Prostate gland (tissue), 2 donors: ENCODE measurements at places on chromosomes 6 and 20.
A peak's percentile ranks its signal among the peaks of the same experiment; 100 is the strongest.

DNA sequence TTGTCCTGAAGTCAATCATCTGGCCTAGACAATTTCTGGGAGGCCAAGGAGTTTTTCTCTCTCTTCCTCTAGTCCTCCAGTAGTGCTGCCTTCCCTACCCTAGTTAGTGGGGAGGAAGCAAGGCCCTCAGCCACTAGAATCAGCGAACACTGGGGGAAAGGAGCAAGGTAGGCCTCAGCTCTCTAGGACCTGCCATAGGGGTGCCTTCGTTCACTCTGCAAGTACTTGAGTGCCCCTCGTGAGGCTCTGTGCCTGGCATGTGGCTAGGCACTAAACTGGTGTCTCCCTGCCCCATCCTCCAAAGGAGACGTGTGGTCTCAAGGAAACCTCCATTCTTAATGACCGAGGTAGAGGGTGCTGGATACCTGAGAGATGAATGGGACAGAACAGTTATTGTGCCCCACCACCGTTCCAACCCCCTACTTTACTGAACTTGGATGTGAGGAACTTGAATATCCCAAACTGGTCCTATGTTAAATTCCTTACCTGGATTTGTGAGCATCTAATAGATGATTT is 1.1 kb downstream of the DEF6 start:
- no peaks in the 10 kb centered on the region for H3K4me1 ChIP-seq
- H3K4me3 ChIP-seq, result peak overlapping the region; percentile 55
- no peaks in the 10 kb centered on the region for H3K27me3 ChIP-seq
- DNase-seq, result no peak

- peak overlapping the region; percentile 14 for H3K27ac ChIP-seq
- H3K27me3 ChIP-seq, result no peaks in the 10 kb centered on the region
- no peak overlapping the region for H3K4me3 ChIP-seq
- no peak for DNase-seq
- peaks cover 16% of the 10 kb centered on the region for H3K4me1 ChIP-seq
- H3K36me3 ChIP-seq, result no peaks in the 10 kb centered on the region
Observed at GRCh38 chr20:1370548-1371110, 22.2 kb downstream of the FKBP1A start.

DNA sequence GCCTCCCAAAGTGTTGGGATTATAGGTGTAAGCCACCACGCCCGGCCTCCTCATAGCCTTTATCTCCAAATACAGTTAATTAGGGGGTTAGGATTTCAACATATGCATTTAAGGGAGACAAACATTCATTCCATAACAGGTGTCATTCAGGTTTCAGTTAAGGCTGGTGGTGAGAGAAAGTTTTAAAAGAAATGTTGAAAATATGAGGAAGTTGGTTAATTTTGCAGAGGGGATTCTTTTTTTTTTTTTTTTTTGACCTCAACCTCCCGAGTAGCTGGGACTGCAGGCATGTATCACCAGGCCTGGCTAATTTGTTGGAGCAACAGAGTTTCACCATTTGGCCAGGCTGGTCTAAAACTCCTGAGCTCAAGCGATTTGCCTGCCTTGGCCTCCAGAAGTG is 12.5 kb upstream of the EBF4 start:
- H3K4me1 ChIP-seq, result no peaks in the 10 kb centered on the region
- no peaks in the 10 kb centered on the region for H3K27me3 ChIP-seq
- DNase-seq, result no peak
- no peak overlapping the region for H3K27ac ChIP-seq
- H3K4me3 ChIP-seq, result no peak overlapping the region
- no peaks in the 10 kb centered on the region for H3K36me3 ChIP-seq

DNA sequence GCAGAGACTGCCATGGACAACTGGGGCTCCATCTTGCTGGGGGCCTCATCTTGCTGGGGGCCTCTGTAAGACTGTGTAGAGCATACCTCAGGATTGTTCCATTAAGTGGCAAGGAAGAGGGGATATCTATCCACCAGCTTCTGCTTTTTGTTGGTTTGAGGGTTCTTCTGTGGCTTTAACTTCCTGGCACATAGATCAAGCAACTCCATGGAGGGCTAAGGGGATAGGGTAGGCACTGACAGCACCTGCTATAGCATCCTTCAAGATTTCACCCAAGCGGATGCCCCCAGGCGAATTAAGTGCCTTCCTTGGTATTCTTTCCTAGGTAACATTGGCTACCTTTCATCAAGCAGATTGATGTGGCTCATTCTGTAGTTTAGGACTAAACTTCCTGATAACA is 3.8 kb upstream of the LRRN4 start:
- no peak overlapping the region for H3K27ac ChIP-seq
- H3K4me3 ChIP-seq, result no peak overlapping the region
- DNase-seq, result no peak
- H3K36me3 ChIP-seq, result no peaks in the 10 kb centered on the region
- H3K4me1 ChIP-seq, result no peaks in the 10 kb centered on the region

GRCh38 chr6:128914051-128914450 is 31.1 kb downstream of the LAMA2 start:
- H3K4me1 ChIP-seq, result no peaks in the 10 kb centered on the region
- no peaks in the 10 kb centered on the region for H3K36me3 ChIP-seq
- H3K27ac ChIP-seq, result no peak overlapping the region
- DNase-seq, result no peak
- no peaks in the 10 kb centered on the region for H3K27me3 ChIP-seq

DNA sequence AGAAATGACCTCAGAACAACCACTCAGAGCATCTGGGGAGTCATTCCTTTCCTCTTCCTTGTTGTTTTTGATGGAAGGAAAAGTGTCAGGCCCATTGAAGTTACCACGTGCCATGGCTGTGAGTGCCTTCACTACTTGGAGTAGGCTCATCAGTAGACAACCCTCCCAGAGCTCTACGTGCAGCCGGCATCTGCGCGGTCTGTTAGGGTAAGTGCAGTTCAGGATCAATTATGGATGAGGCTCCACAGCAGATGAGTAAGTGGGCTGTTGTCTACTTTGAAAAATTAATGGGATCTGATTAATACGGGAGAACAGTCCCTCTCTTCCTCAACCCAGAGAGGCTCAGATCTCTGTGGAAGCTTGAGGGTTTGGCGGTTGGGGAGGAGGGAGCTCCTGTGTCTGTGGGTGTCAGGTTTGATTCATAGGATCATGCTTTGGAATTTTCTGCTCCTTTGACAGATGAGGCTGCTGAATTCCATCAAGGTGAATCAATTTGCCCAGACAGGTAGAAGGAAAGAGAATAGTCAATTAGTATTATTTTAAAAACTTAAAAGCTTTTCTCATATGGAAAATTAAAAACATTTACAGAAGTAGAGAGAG is 93.8 kb upstream of the TOX2 start:
- H3K27me3 ChIP-seq, result no peaks in the 10 kb centered on the region
- H3K36me3 ChIP-seq, result no peaks in the 10 kb centered on the region
- no peak overlapping the region for H3K4me3 ChIP-seq
- DNase-seq, result peak; percentile 2

DNA sequence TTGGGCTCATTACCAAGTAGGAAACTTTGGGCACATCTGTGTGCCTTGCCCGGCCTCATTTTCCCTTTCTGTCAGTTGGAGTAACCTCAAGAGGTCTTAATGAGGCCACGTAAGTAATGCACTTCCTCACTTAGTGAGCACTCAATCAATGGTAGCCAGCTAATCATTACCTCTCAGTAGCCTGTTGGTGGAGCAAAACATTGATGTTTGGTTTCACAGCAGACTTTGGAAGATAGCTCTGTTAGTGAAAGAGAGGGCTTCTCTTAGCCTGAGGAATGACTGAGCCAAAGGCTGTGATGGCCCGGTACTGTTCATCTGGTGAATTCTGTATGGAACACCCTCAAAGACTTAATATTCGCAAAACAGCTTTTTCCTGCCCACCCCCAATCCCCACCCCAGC is 55.9 kb upstream of the ID4 start:
- H3K4me3 ChIP-seq, result no peak overlapping the region
- H3K4me1 ChIP-seq, result no peaks in the 10 kb centered on the region
- DNase-seq, result no peak
- H3K27ac ChIP-seq, result no peak overlapping the region
- no peaks in the 10 kb centered on the region for H3K27me3 ChIP-seq
- no peaks in the 10 kb centered on the region for H3K36me3 ChIP-seq

DNA sequence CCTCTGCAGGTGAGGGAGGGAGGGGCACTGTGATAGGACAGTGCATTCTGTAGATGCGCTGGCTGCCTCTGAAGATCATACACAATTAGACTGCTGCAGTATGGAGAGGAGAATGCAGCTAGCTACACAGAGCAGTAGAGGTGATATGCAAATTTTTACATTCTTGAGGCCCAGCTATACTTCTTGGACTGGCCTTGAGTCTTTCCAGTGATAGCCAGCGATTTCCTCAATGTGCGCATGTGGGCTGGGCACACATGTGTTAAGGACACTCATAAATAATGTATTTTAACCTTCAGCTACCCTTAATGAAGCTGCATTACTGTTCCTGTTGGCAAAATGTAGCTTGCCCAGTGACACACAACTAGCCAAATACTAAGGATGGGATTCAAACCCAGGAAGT is 19.0 kb downstream of the TTPAL start:
- H3K36me3 ChIP-seq, result peaks cover 2% of the 10 kb centered on the region
- no peaks in the 10 kb centered on the region for H3K27me3 ChIP-seq
- H3K4me1 ChIP-seq, result no peaks in the 10 kb centered on the region

DNA sequence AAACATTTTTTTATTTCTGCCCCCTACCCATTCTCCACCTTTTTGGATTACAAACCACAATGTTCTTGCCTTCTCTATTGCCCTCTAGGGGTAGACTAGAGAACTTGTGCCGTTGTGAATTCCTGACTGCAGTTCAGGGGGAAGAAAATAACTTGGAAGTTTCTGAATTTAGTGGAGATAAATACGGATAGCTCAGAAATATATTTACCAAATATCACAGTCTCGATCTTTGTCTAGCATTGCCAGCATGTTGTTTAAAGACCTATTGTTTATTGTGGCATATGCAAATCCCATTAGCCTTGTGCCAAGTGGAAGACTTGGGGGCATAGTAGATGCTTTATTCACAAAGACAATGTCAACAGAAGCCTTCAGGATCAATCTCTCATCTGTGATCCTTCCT is 154.1 kb upstream of the MMS22L start:
- H3K4me3 ChIP-seq, result no peak overlapping the region
- no peaks in the 10 kb centered on the region for H3K4me1 ChIP-seq
- no peaks in the 10 kb centered on the region for H3K36me3 ChIP-seq
- DNase-seq, result no peak
